ENCODE measurements at places on chromosomes 2 and 18.

- DNase-seq, result peak; percentile 83
These were observed at the start of gene SP140L for GRCh38 chr2:230326453-230327417. Gene SP140L (plus strand): TSS chr2:230327193. CDS start chr2:230327270, 77 bp downstream.

DNA sequence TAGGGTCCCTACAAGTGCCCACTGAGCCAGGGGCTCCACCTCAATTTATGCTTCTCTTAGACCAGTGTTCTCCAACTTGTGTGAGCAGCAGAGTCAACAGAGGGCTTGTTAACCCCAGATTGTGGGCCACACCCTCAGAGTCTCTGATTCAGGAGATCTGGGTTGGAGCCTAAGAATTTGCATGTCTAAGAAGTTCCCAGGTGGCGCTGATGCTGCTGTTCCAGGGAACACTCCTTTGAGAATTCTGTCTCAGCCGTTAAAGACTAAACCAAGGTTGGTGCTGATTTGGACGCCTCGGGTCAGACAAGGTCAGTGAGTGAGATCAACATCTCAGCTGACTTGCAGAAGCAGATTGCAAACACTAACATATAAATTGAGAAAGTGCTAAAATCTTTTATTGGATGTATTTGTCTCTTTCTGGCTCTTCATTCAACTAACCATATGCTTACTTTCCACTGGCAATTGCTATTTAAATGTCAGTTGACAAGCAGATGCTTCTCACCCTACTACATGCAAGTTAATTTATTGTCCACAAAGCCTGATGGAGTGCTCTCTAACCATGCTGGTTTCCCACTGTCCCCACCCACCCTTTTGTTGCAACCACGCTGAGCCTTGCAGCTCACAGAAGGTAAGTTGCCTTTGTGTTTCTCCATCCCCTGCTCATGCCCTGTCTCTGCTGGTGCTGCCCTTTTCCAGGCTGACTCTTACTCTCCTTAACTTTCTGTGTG lies 31.5 kb downstream of the LYPD1 start:
- no peak for DNase-seq

DNA sequence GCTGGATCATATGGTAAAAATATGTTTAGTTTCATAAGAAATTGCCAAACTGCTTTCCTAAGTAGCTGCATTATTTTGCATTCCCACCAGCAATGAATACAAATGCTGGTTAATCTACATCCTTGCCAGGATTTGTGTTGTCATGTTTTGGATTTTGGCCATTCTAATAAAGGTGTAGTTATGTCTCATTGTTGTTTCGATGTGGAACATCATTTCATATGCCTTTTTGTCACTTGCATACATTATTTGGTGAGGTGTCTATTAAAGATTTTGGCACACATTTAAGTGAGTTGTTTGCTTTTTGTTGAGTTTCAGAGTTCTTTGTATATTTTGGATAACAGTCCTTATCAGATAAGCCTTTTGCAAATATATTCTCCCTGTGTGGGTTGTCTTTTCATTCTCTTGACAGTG lies 299.2 kb upstream of the TFPI start:
- DNase-seq, result no peak

GRCh38 chr18:37613253-37613565 lies 47.6 kb upstream of the CELF4 start:
- DNase-seq, result no peak

DNA sequence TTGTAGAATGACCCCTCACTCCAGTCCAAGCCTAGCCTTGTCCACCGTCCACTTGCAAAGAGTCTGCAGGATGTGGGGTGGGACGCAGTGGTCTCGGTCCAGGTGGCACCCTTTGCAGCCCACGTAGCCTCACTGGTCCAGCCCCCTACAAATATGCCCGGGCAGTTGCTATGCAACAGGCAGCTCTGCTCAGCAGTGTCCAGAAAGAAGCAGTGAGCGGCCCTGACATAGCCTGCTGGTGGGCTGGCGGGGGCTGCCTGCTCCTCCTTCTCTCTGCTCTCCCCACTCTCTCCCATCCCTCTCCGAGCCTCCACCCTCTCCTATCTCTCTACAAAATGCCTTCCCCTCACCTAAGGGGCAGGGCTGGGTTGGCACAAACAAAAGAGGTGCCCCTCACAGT lies 233.4 kb downstream of the CELF4 start:
- no peak for DNase-seq

DNA sequence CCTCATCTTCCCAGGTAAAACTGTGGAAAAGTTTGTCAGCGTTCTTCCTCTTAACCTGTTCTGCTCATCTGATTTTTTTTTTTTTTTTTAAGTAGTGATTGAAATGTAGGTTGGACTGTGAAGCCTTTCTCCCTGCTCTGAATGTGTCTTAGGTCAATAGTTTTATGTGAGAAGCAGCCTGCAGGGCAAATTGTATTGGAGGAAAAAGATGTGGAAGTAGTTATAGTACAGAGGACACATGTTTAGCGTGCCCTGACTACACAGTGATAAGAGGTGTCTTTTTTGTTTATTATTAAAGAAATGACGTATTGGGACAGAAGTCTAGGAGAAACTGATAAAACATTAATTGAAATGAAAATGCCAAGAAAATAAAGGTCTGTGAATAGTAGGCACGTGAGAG lies 1.5 kb downstream of the MTA3 start:
- no peak for DNase-seq

GRCh38 chr2:160590664-160591063 lies 97.1 kb upstream of the RBMS1 start:
- DNase-seq, result no peak

DNA sequence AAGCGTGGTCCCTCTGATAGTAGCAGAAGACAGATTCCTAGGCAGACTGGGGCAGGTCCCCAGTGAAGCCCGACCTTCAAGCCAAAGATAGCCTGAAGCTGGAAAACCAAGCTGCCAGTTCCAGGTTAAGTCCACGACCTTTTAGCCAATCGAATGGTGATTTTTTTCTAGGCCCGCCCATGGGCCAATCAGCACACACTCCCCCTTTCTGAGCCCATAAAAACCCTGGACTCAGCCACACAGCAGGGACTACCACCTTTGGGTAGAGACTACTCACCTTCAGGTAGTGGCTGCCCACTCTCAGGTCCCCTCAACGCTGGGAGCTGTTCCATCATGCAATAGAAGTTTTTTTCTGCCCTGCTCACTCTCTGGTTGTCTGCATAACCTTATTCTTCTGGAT lies 14.5 kb upstream of the ADI1 start:
- DNase-seq, result no peak
